ENCODE measurements at places on chromosomes 7 and 10.

GRCh38 chr7:91634485-91635177 is 245.9 kb downstream of the MTERF1 start:
- no peak for DNase-seq

GRCh38 chr7:140055833-140056232 is 6.9 kb downstream of the PARP12 start:
- no peak for DNase-seq

- DNase-seq, result no peak
Measured at GRCh38 chr7:100722480-100723212, 2.4 kb downstream of the EPO start.

DNA sequence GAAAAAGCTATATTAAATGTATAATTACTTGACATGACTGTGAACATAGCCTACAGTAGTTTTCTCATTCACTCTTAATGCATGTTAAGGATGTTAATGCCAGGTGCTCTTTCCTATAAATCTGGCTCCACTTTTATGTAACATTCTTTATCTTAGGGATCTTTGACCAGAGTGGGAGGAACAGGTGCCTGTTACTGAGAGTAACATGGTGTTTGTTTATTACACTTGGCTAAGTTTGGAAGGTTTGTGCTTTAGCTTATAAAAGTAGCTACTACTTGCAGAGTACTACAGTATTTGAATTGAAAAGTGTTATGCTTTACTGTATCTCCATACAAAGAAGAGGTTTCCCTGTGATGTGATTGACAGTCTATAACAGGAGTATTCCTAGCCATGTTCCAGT is 183.4 kb downstream of the DYNC1I1 start:
- DNase-seq, result no peak

GRCh38 chr7:77698042-77698625 is 1.9 kb downstream of the RSBN1L start:
- DNase-seq, result no peak

GRCh38 chr7:7251742-7252141 is 69.4 kb downstream of the C1GALT1 start:
- DNase-seq, result no peak
